ENCODE measurements at places on chromosomes 13 and 19.

GRCh38 chr13:44797685-44798084, 191.6 kb downstream of the NUFIP1 start:
- no peaks in the 10 kb centered on the region for H3K36me3 ChIP-seq
- H3K4me3 ChIP-seq, result no peak overlapping the region
- H3K4me1 ChIP-seq, result peaks cover 2% of the 10 kb centered on the region
- H3K27me3 ChIP-seq, result no peaks in the 10 kb centered on the region
- DNase-seq, result no peak

- H3K36me3 ChIP-seq, result no peaks in the 10 kb centered on the region
- DNase-seq, result no peak
Measured at GRCh38 chr13:68292601-68293000, 1062.5 kb upstream of the PCDH9 start.

- peak overlapping the region; percentile 92 for H3K27ac ChIP-seq
- H3K27me3 ChIP-seq, result no peaks in the 10 kb centered on the region
- H3K36me3 ChIP-seq, result no peaks in the 10 kb centered on the region
- DNase-seq, result no peak
Measured at GRCh38 chr13:31846961-31847752, 107.8 kb downstream of the RXFP2 start.

GRCh38 chr13:108283110-108283509, 13.6 kb downstream of the TNFSF13B start:
- H3K4me1 ChIP-seq, result no peaks in the 10 kb centered on the region
- no peak for DNase-seq
- no peak overlapping the region for H3K4me3 ChIP-seq
- no peak overlapping the region for H3K27ac ChIP-seq
- H3K36me3 ChIP-seq, result no peaks in the 10 kb centered on the region
- no peaks in the 10 kb centered on the region for H3K27me3 ChIP-seq

DNA sequence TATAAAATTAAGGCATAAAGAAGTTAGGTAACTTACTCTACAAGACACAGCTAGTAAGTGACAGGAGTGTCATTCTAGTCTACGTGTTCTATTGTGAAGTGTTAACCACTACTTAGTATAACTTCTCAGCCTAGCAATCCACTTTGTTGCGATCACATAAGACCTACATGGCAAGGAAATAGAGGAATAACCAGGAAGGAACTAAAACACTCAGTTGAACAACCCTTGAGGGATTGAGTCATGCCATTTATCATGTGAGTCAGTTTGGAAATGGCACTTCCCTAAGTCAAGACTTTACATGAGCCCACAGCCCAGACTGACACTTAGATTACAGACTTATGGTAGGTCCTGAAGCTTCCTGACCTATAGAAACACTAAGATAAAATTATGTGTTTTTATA, 279.5 kb upstream of the PCDH20 start:
- H3K27me3 ChIP-seq, result no peaks in the 10 kb centered on the region
- no peaks in the 10 kb centered on the region for H3K4me1 ChIP-seq
- H3K27ac ChIP-seq, result no peak overlapping the region
- no peaks in the 10 kb centered on the region for H3K36me3 ChIP-seq

DNA sequence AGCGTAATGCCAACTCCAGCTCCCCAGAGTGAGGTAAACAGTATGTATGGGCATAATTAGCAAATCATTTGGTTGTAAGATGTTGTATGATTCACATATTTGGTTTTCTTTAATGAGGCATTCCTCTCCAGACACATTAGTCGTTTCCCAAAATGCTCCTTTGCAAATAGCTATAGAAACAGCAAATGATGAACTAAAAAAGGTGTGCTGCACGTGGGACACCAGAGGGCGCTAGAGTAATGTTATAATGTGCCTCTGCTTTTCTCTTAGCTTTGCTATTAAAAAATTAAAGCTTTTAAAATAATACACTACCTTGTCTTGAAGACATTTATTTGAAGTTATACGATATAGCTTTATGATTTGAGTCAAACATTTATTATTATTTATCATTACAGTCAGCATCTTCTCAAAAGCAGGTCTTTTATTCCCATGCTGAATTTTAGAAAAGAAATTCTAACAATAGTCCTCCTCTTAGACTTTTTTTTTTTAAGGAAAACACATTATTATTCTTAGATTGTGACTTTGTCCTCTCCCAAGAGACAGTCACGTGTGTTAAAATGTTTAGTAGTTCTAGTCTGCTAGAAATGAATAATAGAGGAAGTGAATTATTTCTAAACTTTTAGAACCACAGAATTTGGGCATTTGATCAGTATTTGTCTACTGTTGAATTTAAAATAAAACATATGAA, 121.6 kb upstream of the FRY start:
- DNase-seq, result no peak
- H3K4me3 ChIP-seq, result no peak overlapping the region
- H3K27ac ChIP-seq, result no peak overlapping the region
- H3K36me3 ChIP-seq, result no peaks in the 10 kb centered on the region

- H3K4me1 ChIP-seq, result no peaks in the 10 kb centered on the region
- no peaks in the 10 kb centered on the region for H3K36me3 ChIP-seq
- no peak overlapping the region for H3K27ac ChIP-seq
Measured at GRCh38 chr19:6718111-6718740, 2.2 kb downstream of the C3 start.

DNA sequence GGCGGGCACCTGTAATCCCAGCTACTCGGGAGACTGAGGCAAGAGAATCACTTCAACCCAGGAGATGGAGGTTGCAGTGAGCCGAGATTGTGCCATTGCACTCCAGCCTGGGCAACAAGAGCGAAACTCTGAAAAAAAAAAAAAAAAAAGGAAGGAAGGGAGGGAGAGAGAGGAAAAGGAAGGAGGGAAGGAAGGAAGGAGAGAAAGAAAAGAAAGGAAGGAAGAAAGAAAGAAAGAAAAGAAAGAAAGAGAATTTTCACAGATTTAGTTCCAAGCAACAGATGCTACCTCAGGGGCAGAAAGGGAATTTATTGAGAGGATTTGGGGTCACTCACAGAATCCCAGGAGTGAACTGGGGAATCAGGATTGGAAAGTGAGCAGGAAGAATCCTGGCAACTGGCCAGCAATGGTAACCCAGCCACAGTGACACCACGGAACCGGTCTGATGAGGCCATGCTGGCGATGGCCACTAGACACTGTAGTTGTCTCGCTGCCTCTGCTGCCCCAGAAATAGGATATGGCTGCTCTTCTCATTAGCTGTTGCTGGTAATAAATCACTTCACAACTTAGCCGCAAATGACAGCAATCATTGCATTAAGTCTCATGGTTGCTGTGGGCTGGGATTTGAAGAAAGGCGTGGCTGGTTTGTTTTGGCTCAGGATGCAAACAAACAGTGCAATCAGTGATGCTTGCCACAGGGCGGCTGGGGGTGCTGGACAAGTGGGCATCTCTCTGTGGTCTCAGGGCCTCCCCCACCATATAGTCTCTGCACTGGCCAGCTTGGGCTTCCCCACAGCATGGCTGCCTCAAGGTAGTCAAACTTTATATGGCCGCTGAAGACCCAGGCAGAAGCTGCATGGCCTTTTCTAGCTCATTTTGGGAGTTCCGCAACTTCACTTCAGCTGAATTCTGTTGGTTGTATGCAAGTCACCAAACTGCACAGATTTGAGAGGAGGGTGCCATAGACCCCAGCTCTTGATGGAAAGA, 5.2 kb upstream of the BCAM start:
- H3K4me3 ChIP-seq, result no peak overlapping the region
- H3K36me3 ChIP-seq, result no peaks in the 10 kb centered on the region
- no peaks in the 10 kb centered on the region for H3K27me3 ChIP-seq
- no peaks in the 10 kb centered on the region for H3K4me1 ChIP-seq

DNA sequence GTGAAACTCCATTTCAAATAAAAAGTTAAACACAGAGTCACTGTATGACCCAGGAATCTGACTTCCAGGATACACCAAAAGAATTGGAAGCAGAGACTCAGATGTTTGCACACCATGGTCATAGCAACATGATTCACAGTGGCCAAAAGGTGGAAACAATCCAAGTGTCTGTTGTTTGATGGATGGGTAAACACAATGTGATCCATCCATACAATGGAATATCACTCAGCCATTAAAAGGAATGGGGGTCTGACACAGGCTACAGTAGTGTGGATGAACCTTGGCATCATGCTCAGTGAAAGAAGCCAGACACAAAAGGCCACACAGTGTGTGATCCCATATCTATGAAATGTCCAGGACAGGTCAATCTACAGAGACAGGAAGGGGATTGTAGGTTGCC, 174.3 kb downstream of the PTPRS start:
- no peaks in the 10 kb centered on the region for H3K4me1 ChIP-seq
- H3K27me3 ChIP-seq, result no peaks in the 10 kb centered on the region
- no peak overlapping the region for H3K4me3 ChIP-seq
- no peak overlapping the region for H3K27ac ChIP-seq
- DNase-seq, result no peak
- H3K36me3 ChIP-seq, result no peaks in the 10 kb centered on the region

- H3K27ac ChIP-seq, result peak overlapping the region; percentile 81
- peaks cover 5% of the 10 kb centered on the region for H3K4me1 ChIP-seq
- no peak overlapping the region for H3K4me3 ChIP-seq
- no peaks in the 10 kb centered on the region for H3K36me3 ChIP-seq
Measured at GRCh38 chr19:41530761-41531301, 45.1 kb upstream of the CEACAM21 start.

GRCh38 chr13:76474356-76474755, 411.8 kb downstream of the KCTD12 start:
- H3K27me3 ChIP-seq, result no peaks in the 10 kb centered on the region
- H3K27ac ChIP-seq, result no peak overlapping the region
- H3K4me3 ChIP-seq, result no peak overlapping the region
- H3K4me1 ChIP-seq, result no peaks in the 10 kb centered on the region
- no peaks in the 10 kb centered on the region for H3K36me3 ChIP-seq
- DNase-seq, result no peak

DNA sequence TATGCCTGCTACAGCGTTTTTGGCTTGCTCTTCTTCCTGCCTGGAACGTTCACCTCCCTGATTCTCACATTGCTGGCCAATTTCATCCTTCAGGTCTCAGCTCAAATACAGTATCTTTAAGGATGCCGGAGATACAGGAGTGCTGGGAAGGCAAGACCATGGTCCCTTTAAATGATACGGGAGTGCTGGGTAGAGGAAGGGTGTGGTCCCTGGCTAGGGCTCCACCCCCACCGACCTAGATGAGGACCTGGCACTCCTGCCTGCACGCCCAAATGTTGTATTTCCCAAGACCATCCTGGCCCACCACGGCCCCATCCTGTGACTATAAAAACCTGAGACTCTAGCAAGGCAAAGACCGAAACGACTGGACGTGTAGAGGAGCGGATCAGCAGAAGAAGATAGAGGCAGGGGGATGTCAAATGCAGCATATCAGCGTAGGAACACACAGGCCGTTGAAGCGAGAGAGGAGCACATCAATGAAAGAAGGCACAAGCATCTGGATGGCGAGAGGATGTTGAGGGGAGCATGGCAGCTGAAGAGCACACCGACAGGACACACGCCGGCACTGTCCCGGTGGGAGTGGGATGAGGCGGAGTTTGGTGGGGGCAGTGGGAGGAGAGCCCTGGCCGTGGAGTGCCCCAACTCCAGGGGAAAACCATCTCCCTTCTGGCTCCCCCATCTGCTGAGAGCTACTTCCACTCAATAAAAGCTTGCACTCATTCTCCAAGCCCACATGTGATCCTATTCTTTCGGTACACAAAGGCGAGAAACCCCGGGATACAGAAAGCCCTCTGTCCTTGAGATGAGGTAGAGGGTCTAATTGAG, 74.0 kb downstream of the PCDH9 start:
- no peaks in the 10 kb centered on the region for H3K36me3 ChIP-seq
- no peaks in the 10 kb centered on the region for H3K27me3 ChIP-seq
- H3K4me3 ChIP-seq, result no peak overlapping the region
- no peak for DNase-seq

All from heart left ventricle (tissue), 16 donors.